Inflammatory macrophage (primary cell): ENCODE measurements at places on chromosomes 13 and 19.

DNA sequence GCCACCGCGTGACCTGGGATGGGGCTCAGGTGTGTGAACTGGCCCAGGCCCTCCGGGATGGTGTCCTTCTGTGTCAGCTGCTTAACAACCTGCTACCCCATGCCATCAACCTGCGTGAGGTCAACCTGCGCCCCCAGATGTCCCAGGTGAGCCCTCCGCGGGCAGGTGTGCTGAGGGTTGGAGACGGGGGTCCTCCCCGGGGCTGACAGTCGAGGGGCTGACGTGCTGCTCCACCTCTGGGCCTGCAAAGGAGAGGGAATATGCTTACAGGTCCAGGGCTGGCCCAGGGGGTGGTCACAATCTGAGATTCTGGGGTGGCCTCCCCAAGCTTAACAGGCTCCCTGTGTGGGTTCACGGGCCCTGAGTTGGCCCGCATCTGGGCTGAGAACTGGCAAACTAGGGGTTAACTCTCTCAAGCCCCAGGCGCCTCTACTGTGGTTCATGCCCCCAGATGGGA lies 386 bp downstream of the VAV1 start:
- no peak for DNase-seq

- no peak for DNase-seq
These were observed 90.5 kb upstream of the ANKRD10 start for GRCh38 chr13:111005364-111005763.

- no peak for DNase-seq
These were observed 24.5 kb upstream of the LGALS16 start for GRCh38 chr19:39631178-39631577.

GRCh38 chr13:97468331-97468730 lies 34.4 kb downstream of the RAP2A start:
- no peak for DNase-seq

DNA sequence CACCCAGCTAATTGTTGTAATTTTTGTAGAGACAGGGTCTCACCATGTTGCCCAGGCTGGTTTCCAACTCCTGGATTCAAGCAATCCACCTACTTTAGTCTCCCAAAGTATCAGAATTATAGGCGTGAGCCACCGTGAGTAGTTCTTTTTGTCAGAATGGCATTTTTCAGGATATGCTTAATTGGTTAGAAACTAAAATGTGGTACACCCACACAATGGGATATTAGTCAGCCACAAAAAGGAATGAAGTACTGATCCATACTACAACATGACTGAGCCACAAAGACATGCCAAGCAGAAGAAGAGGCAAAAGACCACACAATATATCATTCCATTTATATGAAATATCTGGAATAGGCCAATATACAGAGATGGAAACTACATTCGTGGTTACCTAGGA lies 41.7 kb upstream of the MAP3K10 start:
- no peak for DNase-seq

DNA sequence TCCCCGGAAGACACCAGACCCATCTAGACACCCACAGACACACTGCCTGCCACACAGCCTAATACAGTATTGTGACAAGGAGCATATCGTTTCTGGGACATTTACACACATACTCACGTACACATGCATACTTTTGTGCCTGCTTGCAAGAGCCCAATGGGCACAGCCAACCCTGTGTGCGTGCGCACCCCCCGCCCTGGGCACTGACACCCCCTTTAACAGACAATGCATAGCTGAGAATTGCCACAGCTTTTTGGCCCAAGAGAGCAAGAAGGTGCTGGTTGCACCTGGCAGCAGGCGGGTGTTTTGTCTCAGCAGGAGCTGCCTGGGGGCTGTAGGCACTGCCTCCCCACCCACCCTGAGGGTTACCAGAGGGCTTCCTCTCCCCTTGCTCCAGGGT lies 1.7 kb upstream of the NFIX start:
- no peak for DNase-seq

DNA sequence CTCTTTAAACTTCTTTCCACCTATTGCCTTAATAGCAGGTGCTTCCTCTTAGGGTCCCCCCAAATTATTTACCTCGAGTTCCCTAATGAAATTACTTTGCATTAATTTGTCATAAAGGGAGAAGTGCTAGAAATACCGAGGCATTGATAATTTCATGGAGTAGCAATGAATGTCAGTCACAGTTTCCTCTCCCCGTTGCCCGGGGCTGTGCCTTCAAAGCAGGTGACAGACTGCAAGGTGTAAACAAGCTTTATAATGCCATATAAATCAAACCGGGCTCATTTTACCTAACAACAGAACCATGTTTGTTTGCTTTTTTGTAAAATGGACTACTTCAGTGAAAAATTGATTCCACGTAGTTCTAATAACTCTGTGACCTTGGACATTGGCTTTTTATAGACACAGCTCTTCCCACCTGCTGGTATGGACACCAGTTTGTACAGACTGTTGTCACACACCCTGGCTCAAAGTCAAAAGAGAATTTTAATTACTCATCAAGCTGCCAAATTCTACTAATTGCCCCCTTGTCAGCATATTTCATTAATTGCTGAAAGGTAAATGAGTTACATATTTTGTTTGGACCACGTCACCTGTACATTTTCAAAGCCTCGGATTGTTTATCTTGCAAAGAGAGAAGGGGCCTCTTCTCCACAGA lies 171.1 kb downstream of the STK24 start:
- DNase-seq, result no peak

GRCh38 chr13:114111577-114111976 lies 20.8 kb downstream of the RASA3 start:
- DNase-seq, result peak; percentile 26

DNA sequence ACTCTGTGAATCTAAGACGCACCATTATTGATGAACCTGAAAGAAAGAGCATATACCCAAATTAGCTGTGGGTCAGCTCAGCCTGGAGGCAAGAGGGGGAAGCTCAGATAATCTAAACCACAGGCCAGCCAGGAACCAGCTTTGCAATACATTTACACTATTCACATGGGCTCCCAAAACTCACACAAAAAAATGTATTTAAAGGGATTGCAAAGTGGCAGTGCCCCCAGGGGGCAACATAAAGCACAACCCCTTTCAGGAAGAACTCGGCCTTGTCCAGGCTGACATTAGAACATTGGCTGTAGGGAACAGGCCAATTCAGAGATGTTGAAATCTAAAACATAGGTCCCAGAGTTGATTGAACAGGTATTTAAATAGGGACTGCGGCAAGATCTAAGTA lies 3.2 kb upstream of the PROZ start:
- no peak for DNase-seq

DNA sequence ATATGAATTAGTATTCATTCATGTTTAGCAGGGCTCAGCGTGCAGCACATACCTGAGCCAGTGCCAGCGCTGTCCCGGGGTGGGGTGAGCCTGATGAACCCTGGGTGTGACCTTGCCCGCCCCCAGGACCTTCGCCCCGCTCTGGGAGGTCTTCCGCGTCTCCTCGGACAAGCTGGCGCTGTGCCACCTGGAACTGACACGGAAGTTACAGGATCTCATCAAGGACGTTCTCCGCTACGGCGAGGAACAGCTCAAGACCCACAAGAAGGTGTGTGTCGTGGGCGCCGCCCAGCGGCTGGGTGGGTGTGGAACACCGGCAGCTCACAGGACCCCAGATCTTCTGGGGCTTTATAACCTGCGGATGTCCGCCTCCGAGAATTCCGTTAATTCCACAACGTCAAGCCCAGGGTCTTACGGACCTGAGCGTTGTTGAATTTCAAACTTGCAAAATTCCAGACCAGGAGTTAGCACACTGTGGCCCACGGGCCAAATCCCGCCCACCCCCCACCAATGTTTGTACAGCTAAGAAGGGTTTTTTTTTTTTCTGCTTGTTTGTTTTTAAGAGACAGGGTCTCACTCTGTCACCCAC lies 15.4 kb downstream of the FCHO1 start:
- DNase-seq, result peak; percentile 73

GRCh38 chr13:79548902-79549301 lies 67.9 kb downstream of the NDFIP2 start:
- no peak for DNase-seq

DNA sequence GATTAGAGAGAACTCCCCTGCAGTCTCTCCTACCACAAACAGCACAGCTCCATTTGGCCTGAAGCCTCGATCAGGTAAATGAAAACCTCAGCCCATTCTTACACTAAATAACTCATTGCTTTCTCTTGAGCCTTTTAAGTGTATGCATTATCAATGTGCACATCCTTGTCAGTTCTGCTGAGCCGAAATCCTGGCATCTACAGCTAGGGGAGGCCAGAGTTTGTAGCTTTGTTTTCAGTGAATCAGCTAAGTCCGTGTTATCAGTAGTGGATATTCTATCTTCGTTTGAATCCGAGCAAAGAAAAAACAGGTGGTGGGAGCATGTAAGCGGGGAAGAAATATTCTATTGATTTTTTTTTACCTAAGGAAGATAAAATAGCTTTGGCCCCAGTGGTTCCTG lies 84.4 kb downstream of the ESD start:
- no peak for DNase-seq

- DNase-seq, result no peak
These were observed 69.9 kb downstream of the ARHGEF18 start for GRCh38 chr19:7418596-7418995.

DNA sequence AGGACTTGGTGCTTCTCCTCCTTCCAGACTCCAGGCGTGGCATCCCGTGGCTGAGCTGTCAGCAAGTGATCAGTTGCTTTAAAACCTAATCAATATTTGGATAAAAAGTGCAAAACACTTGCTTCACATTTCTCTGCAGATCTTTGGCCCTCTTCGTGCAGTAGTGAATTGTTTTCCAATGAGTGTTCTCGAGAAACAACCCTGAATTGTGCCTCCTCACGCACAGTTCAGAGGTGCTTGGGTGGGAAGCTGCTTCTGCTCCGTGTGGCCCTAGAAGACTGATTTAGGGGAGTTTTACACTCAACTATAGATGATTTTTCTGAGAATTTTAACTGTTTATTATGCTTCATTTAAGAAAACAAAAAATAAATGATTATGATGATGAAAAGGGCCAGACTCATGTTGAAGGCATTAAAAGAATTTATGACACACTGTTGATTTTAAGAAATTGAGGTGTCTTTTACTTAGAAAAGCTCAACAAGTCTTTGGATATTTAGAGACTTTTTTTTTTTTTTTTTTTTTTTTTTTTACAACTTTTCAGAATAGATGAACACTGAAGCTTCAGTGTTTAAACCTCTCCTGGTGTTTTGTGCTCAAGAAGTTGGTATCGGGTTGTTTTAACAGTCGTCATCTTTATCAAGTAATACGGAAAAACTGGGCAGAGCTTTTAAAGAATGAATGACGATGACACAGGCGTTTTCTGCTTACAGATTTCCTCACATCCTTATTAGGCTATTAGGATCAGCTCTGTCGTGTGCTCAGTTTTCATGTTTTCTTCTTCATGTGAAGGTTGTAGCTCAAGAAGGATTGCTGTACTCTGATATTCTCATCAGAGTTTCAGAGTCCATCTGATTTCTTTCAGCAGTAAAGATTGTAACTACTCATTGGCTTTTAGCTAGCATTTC lies 39.5 kb upstream of the TEX29 start:
- DNase-seq, result peak; percentile 12

DNA sequence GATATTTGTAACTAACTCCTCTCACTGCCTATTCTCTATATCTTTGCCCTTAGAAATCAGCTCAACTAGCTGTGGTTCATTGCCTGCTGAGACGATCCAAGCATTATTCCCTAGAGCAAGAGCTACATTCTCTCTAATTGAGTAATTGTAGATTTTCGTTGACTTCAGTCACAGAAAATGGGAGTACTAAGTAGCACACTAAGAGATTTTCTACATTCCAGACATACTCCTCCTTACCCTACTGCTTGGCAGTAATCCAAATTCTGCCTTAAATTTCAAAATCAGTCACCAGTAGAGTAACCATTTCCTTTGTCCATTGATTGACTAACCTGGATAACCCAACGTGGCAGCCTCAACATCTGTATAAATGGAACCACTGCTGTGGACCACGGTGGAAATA lies 1786.8 kb downstream of the SLITRK5 start:
- DNase-seq, result no peak

GRCh38 chr19:6387372-6387771 lies 5.6 kb downstream of the GTF2F1 start:
- no peak for DNase-seq

- DNase-seq, result peak; percentile 48
These were observed 104.9 kb downstream of the CACNA1A start for GRCh38 chr19:13401388-13401787.

DNA sequence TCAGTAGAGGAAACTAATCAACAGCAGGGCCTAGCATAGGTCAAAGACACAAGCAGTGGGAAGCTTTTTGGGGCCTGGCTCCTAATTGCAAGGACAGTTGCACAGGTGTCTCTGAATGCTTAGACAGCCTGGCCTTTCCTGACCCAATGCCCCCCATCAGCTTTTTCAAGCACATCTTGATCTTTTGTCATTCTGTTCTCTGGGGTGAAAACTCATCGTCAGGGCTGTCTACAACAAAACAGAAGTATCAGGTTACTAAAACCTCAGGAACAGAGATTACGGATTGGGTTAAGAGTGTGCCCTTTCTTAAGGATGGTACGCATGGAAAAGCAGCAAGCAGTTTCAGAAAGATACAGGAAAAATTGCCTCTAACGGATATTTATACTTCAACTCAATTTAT lies 8.3 kb upstream of the ZNF254 start:
- DNase-seq, result no peak

DNA sequence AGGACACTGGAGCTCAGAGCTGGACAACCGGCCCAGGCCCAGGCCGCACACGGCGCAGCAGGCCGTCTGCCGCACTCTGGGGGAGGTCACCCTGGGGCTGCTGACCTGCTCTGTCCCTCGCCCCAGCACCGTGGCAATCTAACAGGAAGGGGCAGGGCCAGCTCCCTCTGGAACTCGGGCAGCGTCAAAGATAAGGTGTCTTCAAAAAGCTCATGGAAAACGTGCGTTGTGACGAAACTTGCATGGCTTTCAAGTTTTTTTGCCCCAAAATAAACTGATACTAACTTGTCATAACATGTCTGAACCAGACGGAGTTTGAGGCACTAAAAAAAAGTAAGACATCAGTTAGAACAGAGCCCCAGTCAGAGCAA lies 12.2 kb upstream of the ATP8B3 start:
- no peak for DNase-seq

- no peak for DNase-seq
These were observed 28.6 kb upstream of the SCEL start for GRCh38 chr13:77506874-77507273.

DNA sequence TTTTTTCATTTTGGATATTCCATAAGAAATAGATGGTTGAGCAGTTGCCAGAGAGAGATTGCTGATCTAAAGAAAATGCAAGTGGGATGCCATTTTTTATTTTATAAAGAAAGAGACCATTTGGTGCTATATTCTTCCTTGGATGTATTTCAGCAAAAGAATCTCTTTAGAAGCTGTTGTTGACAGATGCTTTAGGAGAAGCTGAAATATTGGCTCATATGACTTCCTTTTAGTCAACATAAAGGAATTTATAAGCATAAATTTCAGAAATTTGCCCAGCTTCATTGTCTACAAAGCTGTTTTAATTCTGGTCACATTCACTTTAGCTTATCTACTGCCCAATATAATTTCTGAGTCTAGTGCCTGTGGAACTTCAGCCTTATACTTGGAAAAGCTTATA lies 36.9 kb downstream of the POLR1D start:
- DNase-seq, result no peak

GRCh38 chr19:46970815-46971214 lies 48.8 kb upstream of the NPAS1 start:
- no peak for DNase-seq
